Stimulated activated CD4-positive, alpha-beta T cell treated with anti-CD3 and anti-CD28 coated beads, Interleukin-2, amount 100 ng/mL, for 48 hours (primary cell): ENCODE measurements at places on chromosomes 11 and 22.
A peak's percentile ranks its signal among the peaks of the same experiment; 100 is the strongest.

GRCh38 chr11:45385844-45386243 is 99.7 kb upstream of the SYT13 start:
- DNase-seq = no peak

DNA sequence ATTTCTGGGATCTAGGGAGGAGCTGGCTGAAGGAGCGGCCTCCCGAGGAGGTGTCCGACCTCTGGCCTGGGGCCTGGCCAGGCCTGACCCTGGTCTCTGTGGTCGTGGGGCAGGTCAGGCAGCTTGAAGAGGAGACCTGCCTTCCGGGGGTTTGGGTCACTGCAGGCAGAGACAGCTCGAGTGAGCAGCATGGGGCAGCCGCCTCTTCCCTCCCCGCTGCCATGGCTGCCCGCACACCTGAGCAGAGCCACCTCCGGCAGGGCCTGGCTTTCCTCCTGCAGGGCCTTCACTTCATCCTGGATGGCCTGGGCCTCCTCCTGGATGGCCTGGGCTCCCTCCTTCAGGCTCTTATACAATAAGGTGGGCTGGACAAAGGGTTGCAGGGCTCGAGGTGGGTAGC is 8.0 kb upstream of the NAALADL1 start:
- DNase-seq = no peak

DNA sequence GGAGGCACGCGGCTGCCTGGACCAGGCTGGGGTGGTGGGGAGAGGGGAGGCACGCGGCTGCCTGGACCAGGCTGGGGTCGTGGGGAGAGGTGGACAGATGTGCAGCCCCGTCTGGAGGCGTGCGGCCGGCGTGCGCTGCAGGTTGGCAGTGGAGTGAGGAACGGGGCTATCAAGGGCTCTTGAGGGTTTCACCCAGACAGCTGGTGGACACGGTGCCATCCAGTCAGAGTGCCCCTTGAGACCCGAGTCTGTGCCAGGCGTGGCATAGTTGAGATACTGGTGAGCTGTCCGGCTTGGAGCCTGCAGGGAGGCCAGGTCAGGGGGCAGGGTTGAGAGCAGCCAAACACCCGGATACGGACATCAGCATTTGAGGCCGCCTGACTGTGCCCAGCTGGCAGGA is 1.5 kb upstream of the GRAMD4 start:
- DNase-seq = no peak

GRCh38 chr11:128496692-128497060 is 90.7 kb downstream of the ETS1 start:
- DNase-seq = no peak

GRCh38 chr11:11312738-11313137 is 40.3 kb downstream of the CSNK2A3 start:
- DNase-seq = no peak

DNA sequence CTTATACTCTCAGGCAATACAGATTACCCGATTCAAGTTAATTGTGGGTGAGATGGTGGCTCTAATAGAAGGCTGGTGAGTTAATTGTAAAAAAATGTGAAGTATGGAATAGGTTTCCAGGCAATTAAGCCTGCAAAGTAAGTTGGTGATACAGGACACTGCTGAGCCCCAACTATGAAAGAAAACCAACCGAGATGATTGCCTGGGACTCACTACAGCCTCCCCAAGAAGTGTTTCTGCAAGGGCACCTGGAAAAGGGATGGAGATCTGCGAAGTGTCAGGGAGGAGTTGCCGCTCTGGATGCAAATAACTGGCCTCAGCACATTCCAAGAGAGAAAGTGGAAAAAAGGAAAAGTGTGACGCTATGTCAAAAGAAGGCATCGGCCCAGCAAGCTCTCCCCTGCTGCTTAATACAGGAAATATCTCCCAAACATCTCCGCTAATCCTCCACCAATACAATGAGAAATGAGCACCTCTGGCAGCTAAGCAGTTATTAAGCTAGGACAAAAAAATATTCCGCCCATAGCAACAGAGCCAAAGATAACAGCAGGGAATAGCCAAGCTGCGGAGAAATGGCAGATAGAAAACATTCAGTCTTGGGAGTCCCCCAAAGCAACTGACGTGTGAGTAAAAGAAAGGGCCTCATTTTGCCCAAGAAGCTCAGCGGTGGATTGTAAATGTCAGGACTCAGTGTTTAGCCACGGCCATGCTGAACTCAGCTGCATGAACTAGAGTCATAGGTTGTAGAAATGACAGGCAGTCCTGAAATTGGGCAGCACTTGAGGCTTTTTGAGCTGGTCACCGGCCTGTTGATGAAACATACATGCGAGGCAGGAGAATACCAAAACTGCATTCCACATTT is 133.7 kb downstream of the SNX19 start:
- DNase-seq = no peak

GRCh38 chr11:2272946-2273280 is 2.5 kb upstream of the ASCL2 start:
- DNase-seq = no peak

- DNase-seq = no peak
Observed at GRCh38 chr11:70034740-70035365, 43.3 kb upstream of the ANO1 start.

DNA sequence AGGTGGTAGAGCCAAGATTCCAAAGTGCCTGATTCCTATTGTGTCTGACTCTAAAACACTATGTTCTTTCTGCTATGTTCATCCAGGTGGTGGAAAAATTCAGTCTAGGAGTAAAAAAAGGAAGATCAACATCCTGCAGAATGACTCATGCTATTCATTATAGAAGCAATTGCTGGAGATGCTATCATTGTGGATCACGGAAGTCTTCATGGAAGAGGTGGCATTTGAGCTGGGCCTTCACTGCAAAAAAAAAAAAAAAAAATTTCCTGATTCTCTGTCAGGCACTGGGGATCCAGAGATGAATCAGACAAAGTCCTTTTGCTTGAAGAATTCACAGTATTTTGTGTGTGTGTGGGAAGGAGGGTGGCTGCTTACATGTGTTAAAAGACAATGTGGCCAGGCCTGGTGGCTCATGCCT is 1.4 kb upstream of the UVRAG start:
- DNase-seq = no peak

- no peak for DNase-seq
Observed at GRCh38 chr11:84264066-84264465, 977.9 kb upstream of the CCDC90B start.

GRCh38 chr11:13118650-13119049 is 109.5 kb downstream of the RASSF10 start:
- no peak for DNase-seq

DNA sequence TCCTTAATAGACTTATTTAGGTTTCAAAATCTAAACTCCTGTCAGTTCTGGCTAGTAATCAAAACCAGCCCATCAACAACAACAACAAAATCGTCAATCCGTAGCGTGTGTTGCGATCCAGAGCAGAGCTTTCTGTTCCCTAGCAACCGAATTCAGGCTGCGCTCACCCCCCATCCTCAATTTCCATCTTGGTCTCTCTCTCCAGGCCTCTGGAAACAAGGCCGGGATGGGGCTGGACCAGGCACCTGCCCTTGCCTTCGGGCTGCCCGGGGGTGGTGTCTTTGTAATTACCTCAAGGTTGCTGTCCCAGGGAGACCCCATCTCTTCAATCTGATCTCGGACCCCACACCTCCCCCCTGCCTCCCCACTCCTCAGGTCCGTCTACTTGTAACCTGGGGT is 1341.5 kb downstream of the BRD1 start:
- no peak for DNase-seq

DNA sequence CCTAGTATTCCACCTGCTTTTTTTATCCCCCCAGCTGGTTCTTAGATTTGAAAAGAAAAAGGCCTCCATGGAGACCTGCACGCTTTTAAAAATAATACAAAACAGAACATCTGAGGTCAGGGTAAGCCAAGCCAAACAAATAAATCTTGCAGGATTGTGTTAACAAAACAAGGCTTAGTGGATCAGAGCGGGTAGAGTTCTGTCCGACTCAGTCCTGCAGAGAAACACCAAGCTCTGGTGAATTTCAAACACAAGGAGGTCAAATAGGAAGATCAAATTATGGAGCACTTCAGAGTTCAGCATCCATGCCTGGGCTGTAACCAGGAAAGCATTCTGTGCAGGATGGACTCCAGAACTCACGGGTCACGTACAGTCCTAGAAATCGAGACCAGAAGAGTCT is 86.9 kb downstream of the SYN3 start:
- DNase-seq = no peak

DNA sequence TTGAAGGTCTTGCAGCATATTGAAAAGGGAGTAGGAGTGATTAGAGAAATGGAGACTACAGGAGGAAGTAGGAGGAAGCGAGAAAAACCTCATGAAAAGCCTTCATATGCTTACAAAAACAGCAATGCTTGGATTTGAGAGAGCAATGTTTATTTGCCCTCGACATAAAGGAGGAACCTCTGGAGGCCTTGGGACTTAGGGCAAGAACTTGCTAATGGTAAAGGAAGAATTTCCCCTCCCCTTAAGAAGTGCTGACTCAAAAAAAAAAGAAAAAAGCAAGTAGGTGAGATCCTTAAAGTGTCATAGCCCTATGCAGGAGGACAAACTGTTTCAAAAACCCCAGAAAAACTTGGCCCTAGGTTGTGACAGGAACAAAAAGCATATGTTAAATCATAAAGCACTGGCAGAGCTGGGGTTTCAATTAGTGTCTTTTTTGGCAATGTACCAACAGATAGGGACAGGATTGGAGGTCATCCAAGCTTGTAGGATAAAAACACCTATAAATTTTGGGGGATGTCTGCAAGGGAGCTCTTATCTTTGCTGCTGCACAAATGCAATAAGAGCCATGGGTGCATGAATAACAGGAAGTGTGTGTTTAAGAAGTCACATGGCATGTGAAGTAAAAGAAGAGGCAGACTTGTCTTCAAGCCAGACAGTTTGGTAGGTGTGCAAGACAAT is 4.9 kb downstream of the GLYAT start:
- DNase-seq = no peak

DNA sequence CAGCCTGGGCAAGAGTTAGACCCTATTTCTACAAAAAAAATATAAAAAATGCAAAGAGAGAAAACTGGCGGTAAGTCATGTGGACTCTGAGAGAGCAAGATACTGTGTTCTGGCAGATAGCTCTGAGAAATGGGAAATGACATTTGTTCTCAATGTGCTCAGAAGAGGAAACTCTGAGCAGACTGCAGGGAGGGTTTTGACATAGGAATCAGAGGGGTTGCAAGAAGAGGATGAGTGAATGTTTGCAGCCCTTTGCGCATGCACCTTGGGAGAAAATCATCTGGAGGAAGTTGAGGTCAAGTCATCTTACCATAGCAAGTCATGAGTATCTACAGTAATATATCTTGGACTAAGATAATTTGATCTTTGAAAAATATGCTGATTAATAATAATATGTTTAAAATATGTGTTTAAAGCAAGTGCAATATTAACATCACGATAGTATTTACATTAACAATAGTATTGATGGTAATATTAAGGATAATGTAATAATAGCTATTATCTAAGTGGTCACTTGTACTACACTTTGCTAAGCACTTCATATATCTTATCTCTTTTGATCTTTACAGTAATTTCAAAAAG is 2.6 kb downstream of the ACER3 start:
- DNase-seq = no peak

- DNase-seq = no peak
Observed at GRCh38 chr22:43292630-43293018, 50.5 kb downstream of the SCUBE1 start.

- DNase-seq = no peak
Observed at GRCh38 chr11:45670386-45671135, 5.1 kb upstream of the CHST1 start.

GRCh38 chr22:37019309-37020191 is at the start of the genes MPST and TST:
MPST (plus strand) TSS chr22:37019742; CDS start chr22:37019837, 95 bp downstream.
TST (minus strand) TSS chr22:37019447; CDS start chr22:37018732, 715 bp downstream.
- peak; percentile 33 for DNase-seq

- DNase-seq = no peak
Observed at GRCh38 chr11:13321431-13321830, 43.8 kb downstream of the BMAL1 start.

- DNase-seq = peak; percentile 37
Observed at GRCh38 chr11:47186700-47187695, 764 bp upstream of the PACSIN3 start.

DNA sequence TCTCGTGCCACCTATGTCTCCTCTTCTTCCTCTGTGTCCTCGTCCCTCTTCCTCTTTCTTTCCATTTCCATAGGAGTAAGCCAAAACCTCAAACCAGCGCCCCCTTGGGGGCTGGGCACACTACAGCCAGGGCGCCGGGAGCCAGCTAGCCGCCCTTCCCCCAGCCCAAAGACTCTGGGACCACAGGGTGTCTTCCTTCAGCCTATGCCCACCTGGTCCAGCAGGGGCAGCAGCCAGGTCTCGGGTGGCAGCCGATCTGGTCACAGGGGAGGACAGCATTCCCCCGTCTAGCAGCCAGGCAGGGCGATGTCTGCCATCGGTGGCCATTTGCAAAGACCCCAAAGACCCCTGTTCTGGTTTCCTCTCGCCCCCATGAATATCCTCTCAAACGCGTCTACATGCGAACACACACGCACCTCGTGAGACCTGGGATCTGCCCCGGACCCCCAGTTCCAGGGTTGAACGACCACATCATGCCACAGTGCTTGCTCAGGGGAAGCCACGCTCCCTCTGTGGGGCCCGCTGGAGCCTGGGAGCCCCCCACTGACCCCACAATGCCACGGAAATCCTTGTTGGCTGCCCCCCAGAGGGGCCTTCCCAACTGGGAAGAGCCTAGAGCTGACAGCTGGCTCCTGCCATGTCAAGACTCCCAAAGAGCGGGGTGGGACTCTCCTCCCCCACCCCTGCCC is 546.0 kb upstream of the CCDC179 start:
- no peak for DNase-seq

DNA sequence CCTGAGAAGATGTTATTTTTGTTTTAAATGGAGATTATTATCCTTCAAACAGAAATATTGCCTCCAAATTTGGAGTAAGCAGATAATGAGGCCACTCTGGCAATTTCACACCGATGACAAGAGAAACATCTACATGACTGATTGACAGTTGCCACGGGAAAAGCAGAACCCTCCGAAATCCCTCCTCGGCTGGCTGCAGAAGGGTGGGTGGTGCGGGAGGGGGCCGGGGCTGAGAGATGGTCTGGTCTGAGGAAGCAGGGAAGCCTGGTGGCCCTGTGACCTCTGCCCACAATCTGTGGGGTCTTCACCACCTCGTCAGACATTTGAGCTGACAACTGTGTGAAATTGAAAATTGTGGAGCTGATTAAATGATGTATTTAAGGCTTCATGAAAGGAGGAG is 503.2 kb downstream of the MN1 start:
- no peak for DNase-seq

DNA sequence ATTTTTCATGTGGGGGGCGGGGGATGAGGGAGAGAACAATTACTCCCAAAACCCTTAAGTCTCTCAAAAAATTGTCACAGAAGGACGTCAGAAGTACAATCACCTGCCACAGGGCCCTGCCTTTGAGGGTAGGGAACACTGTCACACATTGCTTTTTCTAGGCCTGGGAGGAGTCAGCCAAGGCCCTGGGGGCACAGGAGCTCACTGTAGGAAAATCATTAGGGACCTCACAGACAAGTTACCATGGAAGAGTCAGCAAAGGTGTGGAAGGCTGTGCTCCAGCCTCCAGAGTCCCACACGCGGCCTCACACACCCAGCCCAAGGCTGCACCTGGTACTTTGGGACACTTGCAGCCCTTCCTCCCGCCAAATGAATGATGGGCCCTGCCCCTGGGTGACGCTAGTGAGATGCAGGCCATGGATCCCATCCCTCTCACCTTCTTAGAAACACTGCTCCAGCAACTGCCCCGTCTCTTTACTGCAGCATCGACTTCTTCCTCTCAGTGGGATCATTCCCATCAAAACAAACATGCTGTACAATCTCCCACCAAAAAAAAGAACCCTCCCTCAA is 3.3 kb downstream of the PLEKHA7 start:
- DNase-seq = no peak
